NCI-H526 (cell line): ENCODE measurements at places on chromosomes 7 and 10.

GRCh38 chr10:88322324-88323063, 260.6 kb downstream of the RNLS start:
- DNase-seq = no peak

DNA sequence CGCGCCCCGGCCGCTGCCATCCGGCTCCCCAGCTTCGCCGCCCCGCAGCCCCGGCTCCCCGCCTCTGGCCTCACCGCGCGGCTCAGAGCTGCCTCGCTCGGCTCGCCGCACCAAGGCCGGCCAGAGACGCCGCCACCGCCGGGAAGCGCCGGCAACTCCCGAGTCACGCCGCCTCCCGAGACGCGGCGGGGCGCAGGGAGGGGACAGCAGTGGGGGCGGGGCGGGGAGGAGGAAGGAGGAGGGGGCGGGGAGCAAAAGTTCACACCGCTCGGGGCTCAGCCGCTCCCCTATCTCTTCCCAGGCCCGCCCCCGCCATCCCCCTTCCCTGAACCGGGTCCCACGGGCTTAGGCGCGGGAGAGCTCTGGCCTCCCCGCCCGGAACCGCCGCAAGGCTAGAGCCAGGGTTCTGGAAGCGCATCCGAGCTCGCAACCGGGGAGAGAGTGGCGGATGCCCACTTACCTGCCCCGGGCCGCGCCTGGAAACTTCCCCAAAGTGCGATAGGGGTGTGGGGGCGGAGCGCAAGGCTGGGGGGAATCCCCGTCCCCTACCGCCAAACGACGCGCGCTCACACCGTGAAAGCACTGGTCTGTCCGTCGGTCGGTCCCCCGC, 1.0 kb downstream of the CHST15 start:
- DNase-seq = no peak

- DNase-seq = no peak
Measured at GRCh38 chr7:105269397-105269796, 119.3 kb downstream of the SRPK2 start.

DNA sequence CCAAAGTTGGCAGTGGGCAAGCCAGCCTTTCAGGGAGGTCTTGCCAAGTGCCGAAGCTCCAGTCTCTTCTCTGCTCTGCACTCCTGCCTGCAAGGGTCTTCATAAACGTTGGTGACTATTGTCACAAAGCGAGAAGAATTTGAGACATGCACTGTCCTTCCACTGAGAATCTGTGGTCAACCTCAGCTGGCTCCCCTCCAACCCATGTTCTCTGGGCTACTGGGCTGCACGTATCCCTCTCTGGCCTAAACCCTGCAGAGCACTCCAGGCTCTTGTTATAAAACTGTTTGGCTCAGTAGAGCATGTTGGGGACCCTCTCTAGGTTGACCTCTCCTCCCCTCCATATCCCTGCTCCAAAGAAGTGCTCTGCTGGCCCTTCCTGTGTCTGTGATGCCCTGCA, 260.4 kb upstream of the NFE2L3 start:
- no peak for DNase-seq

GRCh38 chr10:118701529-118702323, 53.0 kb downstream of the CACUL1 start:
- DNase-seq = no peak

GRCh38 chr10:21399392-21400035, 126.0 kb downstream of the SKIDA1 start:
- peak; percentile 76 for DNase-seq

DNA sequence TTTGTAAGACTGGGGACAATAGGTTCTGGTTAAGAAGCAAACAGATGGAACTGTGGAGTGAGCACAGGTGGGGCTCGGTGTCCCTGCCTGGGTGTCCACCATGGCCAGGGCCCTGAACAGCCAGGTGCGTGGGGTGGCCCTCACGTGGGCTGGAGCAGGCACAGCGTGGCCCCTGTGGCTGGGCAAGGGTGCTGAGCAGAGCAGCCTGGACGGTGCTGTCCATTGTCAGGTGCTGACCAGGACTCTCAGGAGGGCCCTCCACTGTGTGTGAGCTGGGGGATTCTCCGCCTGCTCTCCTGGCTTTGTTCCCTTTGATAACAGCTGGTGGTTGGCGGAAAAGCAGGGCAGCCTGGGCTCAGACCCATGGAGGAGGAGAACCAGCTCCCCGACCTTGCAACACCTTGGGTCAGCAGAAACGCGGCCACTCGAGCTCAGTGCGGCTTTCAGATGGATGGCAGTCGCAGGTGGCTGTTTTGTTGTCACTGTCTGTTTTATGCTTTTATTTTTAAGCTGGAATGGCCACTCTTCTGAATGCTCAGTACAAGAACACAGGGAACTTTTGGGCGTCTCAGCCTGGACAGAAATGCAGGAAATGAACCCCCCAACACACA, 273.9 kb upstream of the ADARB2 start:
- DNase-seq = no peak

GRCh38 chr7:156096771-156097538, 284.7 kb upstream of the SHH start:
- DNase-seq = no peak

- DNase-seq = no peak
Measured at GRCh38 chr10:116771959-116772585, 29.7 kb upstream of the HSPA12A start.

DNA sequence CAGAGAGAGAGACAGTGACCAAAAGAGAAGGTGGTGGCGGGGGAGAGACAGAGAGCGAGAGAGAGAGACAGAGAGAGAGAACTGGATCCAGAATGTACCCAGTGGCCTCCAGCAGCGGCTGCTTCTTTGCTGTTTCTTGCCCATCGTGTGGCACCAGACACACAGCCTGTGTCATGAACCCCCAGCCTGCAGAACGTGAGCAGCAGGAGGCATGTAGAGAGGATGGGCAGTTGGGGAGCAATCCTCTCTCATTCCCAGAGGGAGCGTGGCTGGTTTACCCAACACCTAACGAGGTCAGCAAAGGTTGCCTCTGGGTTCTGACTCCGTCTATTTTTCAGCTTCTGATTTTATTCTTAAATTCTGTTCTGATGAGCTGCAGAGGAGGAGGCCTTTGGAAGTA, 168.1 kb downstream of the ADARB2 start:
- DNase-seq = no peak

GRCh38 chr10:27713941-27714340, 31.7 kb downstream of the MKX start:
- no peak for DNase-seq

- DNase-seq = no peak
Measured at GRCh38 chr7:70588191-70588921, 543.6 kb upstream of the GALNT17 start.

- no peak for DNase-seq
Measured at GRCh38 chr10:91672021-91672608, 39.2 kb upstream of the PPP1R3C start.

DNA sequence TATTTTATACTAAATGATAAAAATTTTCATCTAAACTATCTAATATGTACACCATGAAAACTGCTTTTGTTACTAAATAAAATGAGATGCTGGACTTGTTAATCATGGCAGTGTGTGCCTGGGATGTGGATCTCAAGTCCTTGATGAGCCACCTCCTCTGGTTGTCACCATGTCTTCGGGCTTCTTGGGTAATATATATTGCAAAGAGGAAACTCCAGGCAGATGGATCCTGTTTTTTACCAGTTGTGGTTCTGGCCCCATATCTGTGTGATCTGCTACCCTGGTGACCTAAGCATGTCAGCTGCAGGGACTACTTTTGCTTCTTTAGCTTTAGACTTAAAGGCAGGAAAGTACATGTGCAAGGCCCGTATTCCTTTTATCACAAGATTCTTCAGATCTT, 46.2 kb downstream of the TMEM60 start:
- DNase-seq = no peak

DNA sequence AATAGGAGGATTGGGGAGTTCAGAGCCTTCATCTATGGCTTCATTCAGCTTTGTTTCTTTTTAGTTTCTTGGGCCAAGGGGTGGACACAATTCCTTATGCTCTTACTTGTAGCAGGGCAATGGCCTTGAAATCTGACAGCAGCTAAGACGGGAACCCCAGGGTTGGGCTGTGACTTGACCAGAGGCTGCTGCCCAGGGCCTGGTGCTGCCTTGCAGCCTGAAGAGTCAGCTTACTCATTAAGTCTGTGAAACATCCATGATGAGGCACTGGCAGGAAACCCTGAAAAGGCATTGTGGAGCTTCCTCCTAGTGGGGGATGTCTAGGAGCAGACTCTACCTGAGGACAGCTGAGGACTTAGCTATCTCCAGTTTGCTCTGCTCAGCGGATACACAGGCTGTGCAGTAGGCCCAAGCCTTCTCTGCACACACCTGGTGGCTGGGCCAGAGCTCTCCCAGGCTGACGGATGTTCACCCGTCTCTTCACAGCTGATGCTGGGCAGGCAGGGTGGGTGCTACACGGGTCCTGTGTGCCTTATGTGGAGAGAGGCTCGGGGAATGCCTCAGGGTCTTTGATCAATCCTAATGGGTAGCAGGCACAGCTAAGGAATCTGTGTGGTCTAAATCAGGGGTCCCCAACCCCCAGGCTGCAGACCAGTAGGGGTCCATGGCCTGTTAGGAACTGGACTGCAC, 17.8 kb downstream of the CXCL12 start:
- no peak for DNase-seq

- DNase-seq = no peak
Measured at GRCh38 chr7:142010952-142011548, 15.4 kb downstream of the MGAM start.

DNA sequence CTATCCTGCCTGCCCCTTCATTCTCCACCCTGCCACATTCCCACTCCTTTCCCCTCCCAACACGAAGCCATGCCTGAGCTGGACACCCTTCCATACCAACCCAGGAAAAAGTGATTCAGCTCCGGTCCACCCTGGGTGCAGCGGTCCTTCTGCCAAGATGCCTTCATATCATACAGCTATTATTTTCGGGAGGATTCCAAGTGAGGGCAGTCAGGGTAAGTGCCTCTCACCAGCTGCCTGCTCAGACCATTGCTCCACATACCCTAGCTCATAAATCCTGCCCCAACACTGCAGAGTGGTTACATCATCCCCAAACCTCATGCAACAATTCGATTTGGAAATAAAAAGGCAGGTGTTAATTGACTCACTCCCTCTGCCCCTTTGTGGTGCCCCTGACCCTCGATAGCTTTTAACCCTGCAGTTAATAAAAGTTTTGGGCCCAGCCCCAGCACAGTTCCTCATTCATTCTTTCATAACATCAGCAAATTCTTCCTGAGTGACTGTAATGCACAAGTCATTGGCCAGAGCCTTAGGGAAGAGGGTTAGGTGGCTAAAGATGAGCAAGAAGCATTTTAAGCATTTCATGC, 42.6 kb downstream of the ZNF503 start:
- no peak for DNase-seq

DNA sequence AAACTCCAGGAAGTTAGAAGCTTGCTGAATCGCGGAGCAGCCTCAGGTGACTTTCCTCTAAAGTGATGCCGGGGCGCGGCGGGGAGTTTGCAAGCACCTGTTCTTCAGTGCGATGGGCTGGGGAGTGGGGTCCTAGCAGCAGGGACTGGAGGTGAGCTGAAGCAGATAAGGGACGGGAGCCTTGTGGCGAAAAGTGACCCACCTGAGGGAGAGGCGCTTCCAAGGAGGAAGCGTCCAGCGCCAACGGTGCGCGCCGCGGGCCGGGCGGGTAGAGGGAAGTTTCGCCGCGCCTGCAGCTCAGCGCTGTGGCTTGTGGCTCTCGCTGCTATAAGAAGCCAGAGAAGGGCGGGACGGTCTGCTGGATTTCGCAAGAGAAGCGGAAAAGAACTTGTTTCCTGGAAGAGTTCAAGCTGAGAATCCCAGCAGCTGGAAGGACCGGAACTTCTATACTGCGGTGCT, at the start of gene STEAP4:
STEAP4 (minus strand) TSS at position 305 of the 459 bp plus-strand sequence. CDS start 22,625 bp downstream, outside the sequence.
- DNase-seq = peak; percentile 34

- no peak for DNase-seq
Measured at GRCh38 chr7:36900988-36901710, 176.9 kb upstream of the AOAH start.

GRCh38 chr7:134371536-134371935, 54.8 kb upstream of the SLC35B4 start:
- peak; percentile 45 for DNase-seq

DNA sequence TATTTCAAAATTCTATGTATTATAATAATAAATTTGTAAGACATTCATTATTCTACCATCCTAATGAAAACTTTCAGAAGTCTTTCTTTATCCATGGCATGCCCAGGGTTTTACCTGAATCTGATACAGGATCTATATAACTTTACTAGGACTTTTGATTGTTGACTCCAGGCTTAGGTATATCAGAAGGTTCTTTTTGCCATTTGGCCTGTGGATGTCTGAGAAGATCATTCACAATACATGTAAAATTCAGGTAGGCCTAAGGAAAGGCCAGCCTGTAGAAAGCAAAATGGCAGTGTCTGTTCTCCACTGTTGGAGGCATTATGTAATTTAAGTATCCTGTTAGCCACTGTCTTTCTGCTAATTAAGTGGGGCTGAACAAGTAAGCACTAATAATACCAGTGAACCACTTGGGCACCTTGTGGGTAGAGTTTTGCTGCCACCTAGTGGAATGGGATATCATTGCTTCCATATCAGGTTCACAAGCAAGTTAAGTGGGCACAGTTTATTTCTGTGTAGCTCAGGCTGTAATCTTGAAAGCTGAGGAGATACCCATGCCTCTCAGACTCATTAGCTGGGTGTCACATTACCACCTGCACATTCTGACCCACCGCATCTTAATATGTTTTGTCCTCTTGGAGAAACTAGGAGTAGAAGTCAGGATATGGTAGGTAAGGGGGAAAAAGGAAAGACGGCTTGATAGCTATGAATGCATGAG, 105.5 kb downstream of the SEPTIN7 start:
- peak; percentile 74 for DNase-seq

GRCh38 chr10:122285506-122286444, 14.7 kb downstream of the BTBD16 start:
- no peak for DNase-seq

DNA sequence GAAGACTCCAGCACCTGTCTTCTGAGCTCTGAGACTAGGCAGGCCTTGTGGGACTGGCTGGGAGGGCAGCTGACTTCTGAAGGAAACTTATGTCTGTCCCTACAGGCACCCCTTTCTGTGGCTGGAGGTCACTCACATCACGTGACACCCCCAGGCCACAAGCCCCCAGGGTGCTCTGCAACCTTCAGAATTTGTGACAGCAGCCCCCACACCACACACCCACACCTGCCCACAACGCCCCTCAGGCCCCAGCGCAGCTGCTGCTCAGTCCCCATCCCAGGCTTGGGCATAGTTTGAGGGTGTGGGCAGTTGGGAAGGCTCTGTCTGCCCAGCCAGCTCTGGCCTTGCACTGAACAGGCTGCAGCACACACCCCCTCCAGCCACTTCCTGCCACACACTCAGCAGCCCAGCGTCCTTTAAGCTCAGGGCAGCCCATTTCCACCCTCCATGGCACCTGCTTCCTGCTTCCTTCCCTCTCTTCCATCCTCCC, 80.0 kb upstream of the UNC5B start:
- no peak for DNase-seq

DNA sequence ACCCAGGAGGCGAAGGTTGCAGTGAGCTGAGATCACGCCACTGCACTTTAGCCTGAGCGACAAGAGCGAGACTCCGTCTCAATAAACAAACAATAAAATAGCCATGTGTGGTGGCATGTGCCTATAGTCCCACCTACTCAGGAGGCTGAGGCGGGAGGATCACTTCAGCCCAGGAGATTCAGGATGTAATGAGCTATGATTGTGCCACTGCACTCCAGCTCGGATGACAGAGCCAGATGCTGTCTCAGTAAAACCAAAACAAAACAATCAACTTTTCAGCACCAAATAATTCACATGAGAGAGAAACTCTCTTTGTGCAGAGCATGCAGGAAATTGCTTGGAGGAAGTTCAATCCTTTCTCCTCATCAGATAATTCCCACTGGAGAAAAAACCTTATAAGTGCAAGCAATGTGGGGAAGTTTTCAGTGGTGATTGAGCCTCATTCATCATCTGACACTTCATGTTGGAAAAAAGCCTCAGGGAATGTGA, 13.4 kb upstream of the FIS1 start:
- no peak for DNase-seq
